ENCODE measurements at places on chromosomes 4 and X.
A peak's percentile ranks its signal among the peaks of the same experiment; 100 is the strongest.

GRCh38 chrX:69615779-69616456 lies at the start of gene EDA:
TSS of gene EDA (plus strand) at chrX:69616113.
- peak; percentile 85 for DNase-seq

GRCh38 chrX:111244235-111244750 lies 26.0 kb downstream of the CAPN6 start:
- DNase-seq = no peak

GRCh38 chrX:7074148-7074907 lies 73.2 kb upstream of the STS start:
- no peak for DNase-seq

GRCh38 chr4:152102436-152103000 lies 341.7 kb upstream of the GATB start:
- DNase-seq = no peak

GRCh38 chr4:10175626-10176025 lies 59.0 kb upstream of the WDR1 start:
- no peak for DNase-seq

DNA sequence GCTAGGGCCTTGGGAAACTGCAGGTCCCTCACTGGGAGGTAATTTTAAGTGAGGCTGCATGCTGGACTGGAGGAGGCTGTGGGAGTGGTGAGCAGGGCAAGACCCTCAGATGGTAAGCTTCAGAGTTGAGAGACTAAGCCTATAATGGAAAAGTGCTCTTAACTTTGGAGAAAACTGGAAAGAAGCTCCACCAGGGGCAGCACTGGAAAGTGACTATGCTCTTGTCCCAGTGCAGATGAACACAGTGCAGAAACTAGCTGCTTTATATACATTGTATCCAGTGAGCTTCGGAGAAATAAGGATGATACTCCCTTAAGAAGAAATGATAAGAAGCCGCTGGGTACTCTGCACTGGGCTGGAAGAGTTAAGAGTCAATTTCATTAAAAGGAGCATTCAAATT lies 3.2 kb upstream of the MAGEB2 start:
- no peak for DNase-seq

GRCh38 chrX:80285131-80285773 lies 135.0 kb upstream of the TENT5D start:
- DNase-seq = no peak

GRCh38 chr4:148162991-148163390 lies 279.2 kb downstream of the NR3C2 start:
- DNase-seq = no peak

- DNase-seq = no peak
Measured at GRCh38 chr4:134028421-134028820, 173.2 kb downstream of the PABPC4L start.

Measured in cardiac septum (tissue), 1 donor.